ENCODE measurements at places on chromosomes 5 and 9.

DNA sequence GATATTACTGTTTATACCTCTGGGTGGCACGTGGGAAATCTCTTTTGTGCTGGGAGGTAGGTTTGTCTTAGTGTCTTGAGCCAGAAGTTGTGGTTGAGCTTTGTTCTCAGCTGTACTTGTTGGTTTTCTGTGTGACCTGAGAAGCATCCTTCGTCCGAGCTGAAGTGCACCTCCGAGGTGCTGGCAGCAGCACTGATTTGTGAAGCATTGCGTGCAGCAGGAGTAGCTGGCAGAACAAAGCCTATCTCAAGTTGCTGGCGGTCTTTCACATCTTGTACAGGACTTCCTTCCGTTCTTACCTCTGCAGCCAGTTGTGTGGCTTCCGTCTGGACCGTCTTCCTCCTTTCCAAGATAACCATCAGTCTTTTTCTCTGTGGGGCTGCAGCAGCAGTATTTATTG is 4.3 kb downstream of the PRRC2B start:
- DNase-seq: peak; percentile 59

GRCh38 chr5:170425731-170426130 is 36.6 kb upstream of the KCNMB1 start:
- no peak for DNase-seq

- no peak for DNase-seq
These were observed 3.9 kb upstream of the LPCAT1 start for GRCh38 chr5:1527533-1528205.

DNA sequence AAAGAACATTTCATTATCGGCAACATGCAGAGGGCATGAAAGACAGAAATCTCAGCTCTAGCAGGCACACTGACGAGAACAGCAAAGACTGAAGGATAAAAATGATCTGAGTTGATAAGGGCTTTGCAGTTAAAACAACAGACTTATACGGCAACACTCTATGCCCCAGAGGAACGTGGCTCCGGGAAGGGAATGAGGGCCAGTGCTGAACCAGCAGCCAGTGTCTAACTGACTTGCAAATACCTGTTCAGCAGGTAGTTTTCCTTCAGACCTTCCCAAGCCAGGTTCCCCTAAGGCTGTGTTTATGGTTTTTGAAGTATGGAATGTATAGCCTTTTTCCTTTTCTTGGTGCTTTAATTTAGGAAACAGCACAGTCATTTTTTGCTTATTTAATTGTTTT is 121.3 kb upstream of the CDH18 start:
- DNase-seq: no peak

GRCh38 chr9:99822109-99822805 is 572 bp downstream of the NR4A3 start:
- peak; percentile 50 for DNase-seq

Measured in lower lobe of right lung (tissue), 2 donors.